Neural crest cell (in vitro differentiated cells): ENCODE measurements at places on chromosomes 6 and 20.

DNA sequence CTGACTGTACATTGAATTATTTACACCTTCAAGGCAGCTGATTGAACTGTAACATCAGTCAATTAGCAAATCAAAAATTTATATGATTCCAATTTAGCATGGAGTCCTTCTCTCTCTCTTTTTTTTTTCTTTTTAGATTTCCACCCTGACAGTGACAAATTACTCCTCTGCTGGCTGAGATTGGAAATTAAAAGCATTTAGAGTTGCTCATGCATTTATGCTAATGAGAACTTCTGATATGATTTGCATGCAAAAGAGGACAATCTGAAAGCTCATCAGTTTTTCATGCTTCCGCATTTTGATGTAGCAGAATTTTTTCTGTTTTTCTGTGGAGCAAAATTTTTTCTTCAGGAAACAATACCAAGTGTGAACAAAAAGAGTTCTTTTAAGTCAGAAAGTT is 130.5 kb upstream of the NOX3 start:
- no peak for DNase-seq
- H3K27ac ChIP-seq, result no peak overlapping the region
- H3K4me1 ChIP-seq, result peaks cover 28% of the 10 kb centered on the region
- no peak overlapping the region for H3K4me3 ChIP-seq

GRCh38 chr6:163132050-163132750 is 282.3 kb upstream of the QKI start:
- no peak overlapping the region for H3K27ac ChIP-seq
- peaks cover 3% of the 10 kb centered on the region for H3K4me1 ChIP-seq
- no peaks in the 10 kb centered on the region for H3K27me3 ChIP-seq
- DNase-seq, result no peak
- H3K36me3 ChIP-seq, result no peaks in the 10 kb centered on the region
- H3K4me3 ChIP-seq, result no peak overlapping the region

DNA sequence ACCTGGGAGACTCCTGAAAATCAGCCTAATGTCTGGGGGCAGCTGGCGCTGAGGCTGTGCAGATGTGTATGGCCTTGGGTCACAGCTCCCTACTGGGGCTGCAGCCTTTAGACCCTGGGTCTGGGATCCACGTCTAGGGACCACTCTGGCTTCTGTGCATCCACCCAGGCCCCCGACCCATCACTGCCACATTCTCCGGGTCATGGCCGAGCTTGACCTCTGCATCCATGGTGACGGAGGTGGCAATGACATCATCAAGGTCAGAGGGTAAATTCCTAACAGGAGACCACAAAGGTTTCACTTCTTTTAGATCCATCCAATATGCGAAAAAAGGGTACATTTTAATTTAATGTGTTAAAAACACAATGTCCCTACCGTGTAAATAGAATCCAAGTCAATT is 14.5 kb upstream of the PCMTD2 start:
- no peak for DNase-seq
- no peaks in the 10 kb centered on the region for H3K36me3 ChIP-seq
- H3K4me3 ChIP-seq, result no peak overlapping the region
- H3K27me3 ChIP-seq, result no peaks in the 10 kb centered on the region

- peaks cover 48% of the 10 kb centered on the region for H3K4me1 ChIP-seq
- no peak overlapping the region for H3K27ac ChIP-seq
- no peaks in the 10 kb centered on the region for H3K36me3 ChIP-seq
- no peak overlapping the region for H3K4me3 ChIP-seq
- no peaks in the 10 kb centered on the region for H3K27me3 ChIP-seq
Observed at GRCh38 chr6:111845441-111845871, 27.8 kb downstream of the FYN start.

DNA sequence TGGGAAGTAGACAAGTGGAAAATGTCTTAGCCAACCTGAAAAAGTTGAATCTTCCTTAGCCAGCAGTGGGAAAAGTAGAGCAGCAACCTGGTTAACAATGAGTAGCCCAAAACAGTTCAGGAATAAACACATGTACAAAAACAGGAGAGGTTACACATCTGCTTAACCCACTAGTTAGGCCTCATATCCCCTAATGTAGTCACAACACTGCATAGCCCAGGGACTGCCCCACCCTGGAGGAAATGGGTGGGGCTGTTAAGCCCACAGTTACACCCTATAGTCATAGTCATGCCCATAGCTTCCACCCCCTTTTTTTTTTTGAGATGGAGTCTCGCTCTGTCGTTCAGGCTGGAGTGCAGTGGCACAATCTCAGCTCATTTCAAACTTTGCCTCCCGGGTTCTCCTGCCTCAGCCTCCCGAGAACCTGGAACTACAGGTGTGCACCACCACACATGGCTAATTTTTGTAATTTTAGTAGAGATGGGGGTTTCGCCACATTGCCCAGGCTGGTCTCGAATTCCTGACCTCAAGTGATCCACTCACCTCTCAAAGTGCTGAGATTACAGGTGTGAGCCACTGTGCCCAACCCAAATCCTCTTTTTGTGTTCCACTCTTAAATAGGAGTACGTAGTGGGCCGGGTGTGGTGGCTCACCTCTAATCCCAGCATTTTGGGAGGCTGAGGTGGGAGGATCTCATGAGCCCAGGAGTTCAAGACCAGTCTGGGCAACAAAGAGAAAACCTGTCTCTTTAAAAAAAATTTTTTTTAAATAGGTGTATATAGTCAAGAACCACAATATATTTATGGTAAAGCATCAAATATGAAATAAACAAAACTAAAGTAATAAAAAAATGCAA is 24.5 kb downstream of the ILRUN start:
- DNase-seq, result no peak
- H3K4me3 ChIP-seq, result no peak overlapping the region
- no peaks in the 10 kb centered on the region for H3K36me3 ChIP-seq
- no peaks in the 10 kb centered on the region for H3K27me3 ChIP-seq

GRCh38 chr20:24587384-24588046 is 118.1 kb downstream of the SYNDIG1 start:
- H3K4me1 ChIP-seq, result no peaks in the 10 kb centered on the region
- peaks cover 2% of the 10 kb centered on the region for H3K27me3 ChIP-seq
- DNase-seq, result no peak
- H3K27ac ChIP-seq, result no peak overlapping the region
- no peak overlapping the region for H3K4me3 ChIP-seq
- H3K36me3 ChIP-seq, result no peaks in the 10 kb centered on the region
